ENCODE measurements at places on chromosomes 1 and 21. TPM values are rescaled to one million over a fixed set of nuclear protein-coding genes. Genes with fewer than 3 reads are reported as not detected.

The EIF4G3 gene
- polyA plus RNA-seq, result 24.0 TPM

The GNAT2 gene
- 0.32 TPM for polyA plus RNA-seq

The SUSD4 gene
- polyA plus RNA-seq, result 1.1 TPM

The OR2T2 gene
- not detected for polyA plus RNA-seq

The TM2D1 gene
- polyA plus RNA-seq, result 91.8 TPM

The KDF1 gene
- polyA plus RNA-seq, result not detected

The TNFSF4 gene
- 4.2 TPM for polyA plus RNA-seq

The VWA5B1 gene
- not detected for polyA plus RNA-seq

The OR2M3 gene
- not detected for polyA plus RNA-seq

The ATP1A4 gene
- not detected for polyA plus RNA-seq

The AMY1C gene
- not detected for polyA plus RNA-seq

The TTC34 gene
- 0.05 TPM for polyA plus RNA-seq

The MPL gene
- not detected for polyA plus RNA-seq

The BARHL2 gene
- not detected for polyA plus RNA-seq

The KRTAP7-1 gene
- not detected for polyA plus RNA-seq

The BACE2 gene
- 69.5 TPM for polyA plus RNA-seq

The FGR gene
- not detected for polyA plus RNA-seq

The SPRR5 gene
- polyA plus RNA-seq, result not detected

The DENND2C gene
- 2.8 TPM for polyA plus RNA-seq

The MAB21L3 gene
- polyA plus RNA-seq, result not detected

The LHX8 gene
- not detected for polyA plus RNA-seq

The ANKRD35 gene
- 3.4 TPM for polyA plus RNA-seq

The LUZP1 gene
- polyA plus RNA-seq, result 55.8 TPM

The PLEKHN1 gene
- 1.7 TPM for polyA plus RNA-seq

The CFHR2 gene
- polyA plus RNA-seq, result not detected

The MFAP2 gene
- polyA plus RNA-seq, result 469 TPM

The IL20 gene
- not detected for polyA plus RNA-seq

The ZMYM1 gene
- polyA plus RNA-seq, result 9.7 TPM

The OR2W3 gene
- not detected for polyA plus RNA-seq

The KLF17 gene
- polyA plus RNA-seq, result 0.08 TPM

The STUM gene
- polyA plus RNA-seq, result not detected

The LCE1E gene
- not detected for polyA plus RNA-seq

The GCSAML gene
- not detected for polyA plus RNA-seq

The TMEM269 gene
- polyA plus RNA-seq, result not detected

The MNDA gene
- not detected for polyA plus RNA-seq

The MYOG gene
- polyA plus RNA-seq, result not detected

The IFFO2 gene
- polyA plus RNA-seq, result 1.1 TPM

The FOXD2 gene
- polyA plus RNA-seq, result 0.15 TPM

The ARHGAP30 gene
- 0.21 TPM for polyA plus RNA-seq

The ESPN gene
- not detected for polyA plus RNA-seq

The GJB4 gene
- not detected for polyA plus RNA-seq

The NEGR1 gene
- polyA plus RNA-seq, result 12.2 TPM

The TSPEAR gene
- not detected for polyA plus RNA-seq

The SMCP gene
- not detected for polyA plus RNA-seq

The AIRE gene
- not detected for polyA plus RNA-seq

The SV2A gene
- polyA plus RNA-seq, result 0.36 TPM

The EVI5 gene
- polyA plus RNA-seq, result 18.7 TPM

The CFAP57 gene
- polyA plus RNA-seq, result 0.32 TPM

The GBP5 gene
- polyA plus RNA-seq, result 1.2 TPM

The RNU1-3 gene
- polyA plus RNA-seq, result not detected

The WLS gene
- 36.4 TPM for polyA plus RNA-seq

The C4BPB gene
- not detected for polyA plus RNA-seq

The NR5A2 gene
- polyA plus RNA-seq, result not detected

Measured in GM23248 (cell line).